IPS-NIHi11 (cell line): ENCODE measurements at places on chromosomes 2 and 18.

- DNase-seq = peak; percentile 64
Observed at GRCh38 chr18:9334973-9335696, 562 bp downstream of the TWSG1 start.

GRCh38 chr2:172893111-172893510 lies 157.5 kb downstream of the RAPGEF4 start:
- no peak for DNase-seq

DNA sequence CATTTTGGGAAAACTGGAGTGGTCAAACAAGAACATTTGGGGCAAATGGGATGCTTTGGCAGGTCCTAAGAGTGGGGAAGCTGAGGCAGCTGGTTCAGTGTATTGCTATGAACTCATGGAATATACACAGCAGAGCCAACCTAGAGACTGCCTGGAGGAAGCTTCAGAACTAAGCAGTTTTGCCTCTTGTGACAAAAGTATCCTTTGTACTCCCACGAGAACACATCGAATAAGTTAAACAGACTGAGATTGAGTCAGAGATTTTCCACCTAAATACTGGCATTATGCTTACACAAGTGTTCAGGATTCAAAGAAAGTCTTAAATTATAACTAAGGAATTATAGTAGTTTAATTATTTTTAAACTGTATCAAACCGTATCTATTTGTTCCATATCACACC lies 5.2 kb upstream of the ARMC9 start:
- DNase-seq = no peak

GRCh38 chr2:97354576-97354975 lies 235.1 kb downstream of the ANKRD36B start:
- no peak for DNase-seq

DNA sequence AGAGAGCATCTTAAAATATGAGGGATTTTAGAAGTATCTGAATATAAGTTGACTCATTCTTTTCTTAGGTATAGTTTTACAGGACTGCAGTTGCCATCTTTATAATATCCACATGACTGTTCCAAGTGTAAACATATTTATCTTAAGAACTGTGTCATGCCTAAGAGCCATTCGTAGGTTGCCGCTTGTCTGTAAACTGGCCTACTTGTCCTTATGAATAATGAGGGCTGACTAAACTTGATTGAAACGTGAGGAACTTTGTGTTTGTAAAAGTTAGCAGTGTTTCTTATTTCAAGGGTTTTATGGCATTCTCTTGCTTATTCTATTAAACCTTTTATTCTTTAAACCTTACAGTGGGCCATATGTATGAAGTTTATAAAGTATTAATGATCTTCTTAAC lies 99.6 kb downstream of the MAP3K20 start:
- DNase-seq = no peak

GRCh38 chr2:161316701-161317100 lies 8.5 kb downstream of the PSMD14 start:
- no peak for DNase-seq

- DNase-seq = no peak
Observed at GRCh38 chr2:236661762-236662110, 92.1 kb downstream of the ACKR3 start.

DNA sequence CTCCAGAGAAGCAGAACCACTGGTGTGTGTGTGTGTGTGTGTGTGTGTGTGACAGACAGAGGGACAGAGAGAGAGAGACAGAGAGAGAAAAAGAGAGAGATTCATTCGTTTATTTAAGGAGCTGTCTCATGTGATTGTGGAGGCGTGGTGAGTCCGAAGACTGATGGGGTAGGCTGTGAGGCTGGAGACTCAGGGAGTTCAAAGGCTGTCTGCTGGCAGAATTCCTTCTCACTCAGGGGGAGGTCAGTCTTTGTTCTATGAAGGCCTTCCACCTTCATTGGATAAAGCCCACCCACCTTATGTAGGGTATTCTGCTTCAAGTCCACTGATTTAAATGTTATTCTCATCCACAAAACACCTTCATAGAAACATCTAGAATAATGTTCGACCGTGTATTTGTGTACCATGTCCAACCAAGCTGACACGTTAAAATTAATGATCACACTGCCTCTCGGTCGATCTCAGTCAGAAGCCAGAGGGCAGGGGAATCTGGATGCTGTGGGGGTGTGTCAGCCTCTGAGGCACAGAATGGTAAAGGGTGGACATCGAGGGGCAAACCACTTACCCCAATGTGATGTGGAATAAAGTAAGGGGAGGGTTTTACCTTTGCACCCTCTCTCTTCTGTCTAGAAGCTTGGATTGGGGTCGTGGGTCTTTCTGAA lies 275.6 kb downstream of the SLC4A3 start:
- DNase-seq = peak; percentile 36

DNA sequence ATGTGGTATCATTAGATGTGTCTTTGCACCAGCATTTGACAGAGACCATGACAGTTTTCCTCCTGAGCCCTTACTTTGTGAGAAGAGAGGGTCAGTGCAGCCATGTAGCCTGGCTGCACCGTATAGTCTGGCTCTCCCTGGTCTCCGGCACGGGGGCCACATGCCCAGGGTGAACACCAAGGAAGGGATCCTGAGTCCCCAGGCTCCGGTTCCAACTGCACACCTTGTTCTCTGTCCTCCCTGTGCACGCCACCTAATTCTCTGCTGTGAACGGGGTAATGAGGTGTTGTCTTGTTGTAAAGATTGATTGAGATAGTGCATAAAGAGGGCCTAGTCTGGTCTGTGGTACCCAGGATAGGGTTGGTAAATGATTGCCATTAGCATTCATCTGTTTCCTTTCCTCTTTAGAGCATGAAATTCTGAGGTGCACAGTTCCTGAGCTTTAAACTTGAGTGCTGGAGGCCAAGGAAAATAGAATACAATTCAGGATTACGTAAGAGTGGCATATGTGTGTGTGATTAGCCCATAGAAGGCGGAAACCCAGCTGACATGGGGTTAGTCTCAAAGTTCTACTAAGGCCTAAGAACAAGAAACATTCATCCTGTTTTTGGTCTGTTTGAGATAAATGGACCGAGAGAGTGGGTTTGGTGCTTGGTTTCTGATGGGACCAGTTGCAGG lies 55.5 kb downstream of the NCK2 start:
- DNase-seq = no peak

DNA sequence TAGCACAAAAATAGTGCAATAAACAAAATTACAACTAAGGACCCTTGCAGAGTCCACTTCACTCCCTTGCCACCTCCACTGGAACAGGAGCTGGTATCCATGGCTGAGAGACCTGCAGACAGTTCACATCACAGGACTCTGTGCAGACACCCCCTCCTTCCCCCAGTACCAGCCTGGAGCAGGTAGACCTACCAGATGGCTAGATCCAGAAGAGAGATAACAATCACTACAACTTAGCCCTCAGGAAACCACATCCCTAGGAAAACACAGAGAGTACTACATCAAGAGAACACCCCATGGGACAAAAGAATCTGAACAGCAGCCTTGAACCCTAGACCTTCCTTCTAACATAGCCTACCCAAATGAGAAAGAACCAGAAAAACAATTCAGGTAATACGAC lies 49.8 kb downstream of the FBXO15 start:
- DNase-seq = no peak

- no peak for DNase-seq
Observed at GRCh38 chr18:28153485-28154065, 23.4 kb downstream of the CDH2 start.

- no peak for DNase-seq
Observed at GRCh38 chr2:109479804-109480203, 134.0 kb downstream of the SEPTIN10 start.

DNA sequence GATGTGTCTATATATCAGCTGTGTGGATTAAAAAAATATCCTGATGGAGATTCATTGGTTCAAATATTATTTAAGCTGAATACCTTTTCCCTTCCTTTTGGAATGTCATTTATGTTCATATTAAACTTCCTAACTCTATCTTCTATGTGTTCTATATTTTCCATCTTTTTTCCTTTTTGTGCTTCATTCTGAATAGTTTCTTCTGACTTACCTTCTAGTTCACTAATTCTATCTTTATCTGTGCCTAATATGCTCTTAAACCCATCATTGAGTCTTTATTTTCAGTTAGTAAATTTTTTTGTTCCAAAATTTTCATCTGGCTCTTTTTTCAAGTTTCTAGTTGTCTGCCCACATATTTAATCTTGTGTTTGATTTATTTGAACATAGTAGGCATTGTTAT lies 219.4 kb upstream of the STON1 start:
- no peak for DNase-seq

DNA sequence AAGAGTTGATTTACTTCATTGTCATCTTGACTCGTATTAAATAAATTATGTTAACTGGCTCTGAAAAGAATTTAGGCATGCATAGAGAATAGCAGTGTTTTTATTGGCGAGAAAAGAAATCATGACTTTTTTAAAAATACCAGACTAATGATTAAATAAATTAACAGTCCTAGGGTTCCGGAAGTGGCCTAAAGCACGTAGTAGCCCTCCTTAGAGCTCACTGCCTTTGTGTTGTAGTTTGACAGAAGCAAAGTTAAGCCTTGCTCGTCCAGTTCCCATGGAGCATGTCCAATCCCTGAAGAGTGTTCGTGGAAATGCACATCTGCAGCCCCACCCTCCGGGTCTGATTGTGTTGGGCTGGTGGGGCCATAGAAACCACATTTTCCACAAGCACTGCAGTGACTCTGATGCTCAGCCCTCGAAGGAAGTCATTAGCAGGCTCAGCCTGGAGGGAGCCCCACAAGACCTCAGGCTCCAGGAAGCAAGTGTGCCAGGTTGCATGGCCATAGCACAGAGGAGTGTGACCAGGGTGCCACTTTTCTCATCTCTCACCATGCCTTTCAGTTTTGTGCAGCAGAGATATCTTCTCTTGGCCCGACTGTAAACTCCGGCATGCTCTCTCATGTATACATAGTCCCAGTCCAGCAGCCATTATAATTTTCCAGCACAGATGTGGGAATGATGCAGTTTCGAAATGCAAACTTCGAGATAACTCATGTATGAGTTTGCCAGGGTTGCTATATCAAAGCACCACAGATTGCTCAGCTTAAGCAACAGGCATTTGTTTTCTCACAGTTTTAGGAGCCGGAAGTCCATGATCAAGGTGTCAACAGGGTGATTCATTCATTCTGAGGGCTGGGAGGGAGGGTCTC lies 188.6 kb upstream of the SH3BP4 start:
- no peak for DNase-seq

- DNase-seq = no peak
Observed at GRCh38 chr2:216882876-216883275, 23.0 kb upstream of the TNP1 start.

GRCh38 chr2:168211664-168212163 lies 35.7 kb downstream of the STK39 start:
- DNase-seq = no peak

DNA sequence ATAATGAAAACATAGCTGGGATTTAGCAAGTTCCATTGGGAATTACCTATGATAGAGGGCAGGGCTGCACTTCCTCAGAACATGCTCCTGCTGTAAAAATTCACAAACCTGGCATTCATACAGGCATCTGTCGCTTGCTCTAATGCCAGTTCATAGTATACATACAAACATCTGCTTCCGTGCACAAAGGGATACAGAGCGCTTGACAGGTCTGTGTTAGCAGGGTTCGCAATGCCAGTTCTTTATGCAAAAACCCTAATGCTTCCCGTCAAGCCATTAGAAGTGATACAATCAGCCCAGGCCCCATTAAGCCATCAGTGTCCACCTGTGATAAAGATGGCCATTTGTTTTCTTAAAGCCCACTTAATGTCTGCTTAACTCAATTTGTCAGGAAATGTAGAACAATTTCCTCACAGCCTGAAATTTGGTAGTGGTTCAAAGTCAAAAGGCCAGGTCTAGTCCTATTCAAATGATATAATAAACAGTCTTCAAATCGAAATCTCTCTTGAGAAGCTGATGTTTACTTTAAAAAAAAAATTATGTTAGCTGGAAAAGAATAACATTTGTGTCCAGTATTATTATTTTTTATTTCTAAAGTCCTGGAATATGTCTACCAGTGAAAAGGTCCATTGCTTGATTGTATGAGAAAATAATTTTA lies 556.3 kb downstream of the ARHGAP15 start:
- no peak for DNase-seq

- DNase-seq = no peak
Observed at GRCh38 chr2:222241128-222241870, 57.5 kb downstream of the PAX3 start.

GRCh38 chr2:45085487-45085886 lies 76.2 kb upstream of the SIX2 start:
- DNase-seq = no peak

- peak; percentile 87 for DNase-seq
Observed at GRCh38 chr2:98385050-98385699, 38.9 kb downstream of the CNGA3 start.

- no peak for DNase-seq
Observed at GRCh38 chr2:207260947-207261346, 95.2 kb upstream of the KLF7 start.

GRCh38 chr18:421247-422155 lies 79.0 kb downstream of the COLEC12 start:
- no peak for DNase-seq

DNA sequence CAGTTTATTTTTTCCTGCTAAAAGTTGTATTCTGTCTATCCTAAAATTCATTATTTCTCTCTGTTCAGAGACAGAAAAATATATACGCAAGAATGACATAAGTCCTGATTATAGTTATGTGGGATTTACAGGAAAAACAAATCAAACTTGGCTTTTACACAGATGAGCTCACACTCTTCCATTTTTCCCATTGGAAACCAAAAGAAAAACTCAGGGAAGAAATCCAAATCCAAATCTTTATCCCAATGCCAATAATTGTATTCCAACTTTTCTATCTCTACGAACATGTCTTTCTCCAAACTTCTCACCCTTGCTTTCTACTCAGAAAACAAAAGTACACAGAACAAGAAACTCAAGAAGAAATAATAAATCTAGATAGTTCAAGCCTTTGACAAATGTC lies 249.1 kb upstream of the TMEFF2 start:
- no peak for DNase-seq

GRCh38 chr2:25294573-25295462 lies 46.9 kb downstream of the DNMT3A start:
- DNase-seq = peak; percentile 75

- DNase-seq = no peak
Observed at GRCh38 chr18:29156531-29156930, 979.6 kb upstream of the CDH2 start.

GRCh38 chr2:6337472-6337820 lies 528.3 kb downstream of the CMPK2 start:
- no peak for DNase-seq

- DNase-seq = no peak
Observed at GRCh38 chr2:187976986-187977333, 314.7 kb upstream of the GULP1 start.

DNA sequence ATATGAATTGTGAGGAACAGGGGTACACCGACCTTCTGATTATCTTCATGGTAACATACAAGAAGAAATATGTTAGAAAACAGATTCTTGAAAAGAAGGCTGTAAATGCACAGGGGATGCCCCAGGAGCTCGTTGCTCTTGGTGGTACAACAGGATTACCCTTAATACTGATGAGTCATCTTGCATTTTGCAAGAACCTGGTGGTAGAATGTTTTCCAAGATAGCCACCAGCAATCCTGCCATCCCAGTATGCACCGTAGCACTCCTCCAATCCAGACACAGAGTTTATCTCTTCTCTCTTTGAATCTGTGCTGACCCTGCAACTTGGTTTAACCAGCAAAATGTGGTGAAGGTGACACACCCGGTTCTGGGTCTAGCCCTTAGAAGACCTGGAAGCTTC lies 238.3 kb downstream of the EN1 start:
- DNase-seq = no peak

GRCh38 chr18:69957747-69958146 lies 10.1 kb upstream of the CD226 start:
- no peak for DNase-seq
